Cardiac muscle cell (in vitro differentiated cells and primary cell): ENCODE measurements at places on chromosomes 1 and 21.

DNA sequence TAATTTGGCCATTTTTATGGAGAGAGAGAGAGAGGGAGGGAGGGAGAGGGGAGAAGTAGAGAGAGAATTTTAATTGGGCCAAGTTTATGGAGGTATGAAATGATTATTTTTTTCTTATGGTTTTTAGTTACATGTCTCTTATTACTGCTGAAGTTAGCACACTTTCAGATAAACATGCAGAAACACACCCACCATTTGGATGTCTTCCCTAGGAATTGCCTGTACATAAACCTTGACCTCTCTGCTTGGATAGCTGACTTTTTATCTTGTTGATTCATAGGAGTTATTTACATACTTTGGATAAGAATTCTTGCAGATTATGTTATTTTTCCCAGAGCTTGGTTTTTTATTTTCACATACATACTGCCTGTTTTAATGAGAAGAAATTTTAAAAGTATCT, 310.2 kb upstream of the ADAMTS5 start:
- DNase-seq: no peak

DNA sequence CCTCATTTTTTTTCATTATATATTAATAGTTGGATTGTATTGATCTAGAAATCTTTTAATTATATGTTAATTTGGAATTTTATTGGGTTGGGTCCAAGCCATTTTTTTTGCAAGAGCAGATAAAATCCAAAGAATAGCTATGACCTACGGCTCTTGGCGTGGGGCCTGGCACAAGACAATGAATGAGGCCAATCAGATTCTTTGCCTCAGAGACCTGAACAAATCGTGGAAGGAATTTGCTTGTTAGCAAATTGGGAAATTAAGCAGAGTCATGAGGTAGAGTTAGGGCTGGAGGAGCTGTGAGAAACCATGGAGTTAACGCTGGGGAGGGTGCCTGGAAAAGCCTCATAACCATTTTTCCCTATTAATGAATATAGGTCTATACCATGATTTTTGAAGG, 40.1 kb downstream of the CAMSAP2 start:
- peak; percentile 19 for DNase-seq

GRCh38 chr1:95650631-95651030, 416.6 kb downstream of the RWDD3 start:
- DNase-seq: no peak

GRCh38 chr1:1360506-1361169, 2.3 kb upstream of the MXRA8 start:
- DNase-seq: peak; percentile 67

DNA sequence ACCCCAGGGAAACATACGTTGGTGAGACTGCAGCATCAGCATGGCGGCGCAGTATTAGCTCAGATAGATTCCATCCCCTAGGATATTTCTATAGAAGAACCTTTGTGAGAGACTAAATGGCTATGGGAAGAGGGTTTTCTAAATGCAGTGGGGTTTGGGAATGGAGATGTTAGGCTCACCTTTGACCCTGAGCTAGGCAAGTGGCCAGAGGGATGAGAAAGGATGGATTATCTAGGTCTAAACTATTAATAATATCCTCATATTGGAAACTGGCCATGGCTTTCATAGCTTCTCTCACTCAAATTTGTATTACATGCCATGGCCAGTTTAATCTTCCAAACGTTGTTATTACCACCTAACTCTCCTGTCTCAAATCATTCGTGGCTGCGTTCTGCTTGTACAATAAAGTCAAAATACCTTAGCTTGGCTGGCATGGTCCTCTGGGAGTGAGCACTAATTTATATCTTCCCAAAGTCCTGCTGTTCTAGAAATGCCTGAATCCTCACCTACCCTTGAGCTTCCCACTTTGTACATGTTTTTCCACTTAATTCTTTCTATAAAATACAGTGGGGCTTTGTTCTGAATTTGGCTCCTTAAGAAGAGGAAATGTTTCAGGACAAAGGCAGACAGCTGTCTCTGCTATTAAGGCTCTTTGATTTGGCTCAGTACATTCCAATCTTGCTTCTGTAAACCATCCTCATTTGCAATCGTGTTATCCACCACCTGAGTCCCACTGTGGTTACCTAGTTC, 31.0 kb upstream of the COG2 start:
- no peak for DNase-seq

DNA sequence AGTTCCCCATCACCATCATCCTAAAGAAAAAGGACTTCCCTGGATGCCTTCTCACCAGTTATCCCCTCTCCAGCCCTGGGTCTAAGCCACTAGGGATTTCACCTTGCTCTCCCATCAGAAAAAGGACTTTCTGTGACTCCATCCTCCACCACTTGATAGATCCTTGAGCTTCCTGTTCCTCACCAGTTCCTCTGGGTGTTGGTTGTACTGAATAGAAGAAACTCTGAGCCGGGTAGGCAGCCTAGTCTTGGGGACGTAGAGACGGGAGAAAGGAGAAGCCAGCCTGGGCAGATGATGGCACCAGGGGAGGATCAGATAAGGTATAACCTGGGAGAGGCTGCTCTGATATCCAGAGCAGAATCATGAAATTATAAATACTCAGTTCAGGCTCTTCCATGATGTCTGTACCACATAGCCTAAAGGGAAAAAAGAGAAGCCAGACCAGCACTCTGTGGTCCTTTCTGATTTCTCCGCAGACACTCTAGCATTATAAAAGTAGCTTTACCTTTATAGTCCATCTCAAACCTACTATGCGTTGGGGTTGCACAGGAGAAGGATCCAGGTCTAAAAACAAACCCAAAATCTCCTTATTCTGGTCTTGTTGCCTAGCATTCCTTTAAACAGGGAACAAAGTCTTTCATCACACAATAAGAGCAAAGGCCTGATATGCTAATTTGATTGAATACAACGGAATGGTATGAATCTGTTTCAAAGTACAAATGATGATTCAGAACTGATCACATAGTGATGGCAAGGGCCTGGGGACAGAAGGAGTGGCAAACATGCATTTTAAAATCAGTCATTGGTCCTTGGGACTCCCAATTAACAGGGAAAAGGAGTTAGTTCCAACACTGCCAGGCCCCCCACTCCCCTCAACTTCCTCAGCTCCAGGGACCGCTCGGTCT, 1.2 kb upstream of the CD34 start:
- DNase-seq: no peak

DNA sequence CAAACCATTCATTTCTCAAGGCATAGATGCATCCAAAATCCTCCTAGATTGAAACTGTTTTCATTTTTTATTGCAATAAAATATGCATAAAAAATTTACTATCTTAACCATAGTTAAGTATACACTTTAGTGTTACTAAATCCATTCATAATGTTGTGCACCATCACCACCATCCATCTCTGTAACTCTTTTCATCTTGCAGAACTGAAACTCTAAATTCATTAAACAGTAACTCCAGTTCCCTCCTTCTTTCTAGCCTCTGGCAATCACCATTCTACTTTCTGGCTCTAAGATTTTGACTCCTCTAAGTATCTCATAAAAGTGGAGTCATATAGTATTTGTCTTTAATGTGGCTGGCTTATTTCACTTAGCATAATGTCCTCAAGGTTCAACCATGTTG, 236.8 kb downstream of the SMYD3 start:
- no peak for DNase-seq

- DNase-seq: no peak
Observed at GRCh38 chr1:202121006-202121405, 1.7 kb upstream of the GPR37L1 start.

DNA sequence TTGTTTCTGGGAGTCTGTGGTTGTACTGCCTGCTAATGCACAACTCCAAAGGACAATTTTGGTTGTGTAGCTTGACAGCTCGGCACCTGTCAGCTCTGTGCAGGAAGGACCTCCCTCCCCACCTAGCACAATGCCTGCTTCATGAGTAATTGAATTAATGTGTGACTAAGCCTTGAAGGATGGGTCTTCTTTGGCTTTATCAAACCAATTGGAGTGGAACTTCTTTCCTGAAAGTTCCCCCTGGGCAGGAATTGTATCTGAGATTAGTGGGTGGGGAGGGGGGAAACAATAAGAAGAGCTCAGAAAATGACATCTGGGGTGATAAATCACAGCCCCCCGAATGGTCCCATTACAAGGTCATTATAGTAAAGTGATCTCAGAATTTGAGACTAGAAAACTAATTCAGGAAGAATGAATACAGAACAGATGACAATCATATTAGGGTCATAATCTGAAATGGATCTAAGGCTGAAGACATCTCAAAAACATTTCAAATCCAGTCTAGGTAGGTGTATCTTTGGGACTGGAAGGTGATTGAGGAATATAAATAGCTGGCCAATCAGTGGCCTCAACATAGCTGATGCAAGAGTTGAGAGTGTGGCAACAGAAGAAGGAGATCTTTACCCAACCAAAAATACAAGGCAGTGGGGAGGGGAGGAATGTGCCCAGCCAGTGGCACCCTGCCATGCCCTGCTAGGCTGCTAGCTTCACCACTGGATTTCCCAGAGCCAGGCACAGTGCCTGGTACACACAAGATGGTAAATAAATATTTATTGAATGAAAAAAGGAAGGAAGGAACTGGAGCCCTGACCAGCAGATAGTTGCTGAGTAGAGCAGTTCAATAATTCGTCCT, 10.1 kb upstream of the SESN2 start:
- DNase-seq: no peak

GRCh38 chr1:42081475-42081874, 71.7 kb upstream of the GUCA2B start:
- no peak for DNase-seq

DNA sequence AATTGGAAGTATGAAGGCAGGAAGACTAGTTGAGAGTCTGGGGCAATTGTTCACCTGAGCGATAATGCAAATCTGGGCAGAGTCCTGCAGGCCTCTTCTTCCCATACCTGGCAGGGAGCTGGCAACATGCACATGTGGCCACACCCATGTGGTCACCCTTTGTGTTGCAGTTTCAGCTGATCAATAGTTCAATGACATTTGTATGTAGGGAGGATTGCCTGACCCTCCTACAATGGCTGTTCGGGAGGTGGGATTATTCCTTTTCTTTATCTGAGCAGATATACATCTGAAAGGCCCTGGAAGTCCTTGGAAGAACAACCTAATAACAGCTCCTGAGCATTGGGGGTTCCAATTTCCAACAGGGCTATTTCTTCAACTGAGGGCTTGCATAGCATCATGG, 15.2 kb upstream of the TRIM45 start:
- no peak for DNase-seq

- no peak for DNase-seq
Observed at GRCh38 chr1:87826681-87827251, 498.1 kb downstream of the LMO4 start.

GRCh38 chr1:52677076-52677806, 20.9 kb downstream of the COA7 start:
- peak; percentile 69 for DNase-seq

GRCh38 chr1:159015440-159015909, 5.8 kb downstream of the IFI16 start:
- DNase-seq: peak; percentile 93

GRCh38 chr1:235766794-235767285, 99.9 kb downstream of the LYST start:
- DNase-seq: no peak

DNA sequence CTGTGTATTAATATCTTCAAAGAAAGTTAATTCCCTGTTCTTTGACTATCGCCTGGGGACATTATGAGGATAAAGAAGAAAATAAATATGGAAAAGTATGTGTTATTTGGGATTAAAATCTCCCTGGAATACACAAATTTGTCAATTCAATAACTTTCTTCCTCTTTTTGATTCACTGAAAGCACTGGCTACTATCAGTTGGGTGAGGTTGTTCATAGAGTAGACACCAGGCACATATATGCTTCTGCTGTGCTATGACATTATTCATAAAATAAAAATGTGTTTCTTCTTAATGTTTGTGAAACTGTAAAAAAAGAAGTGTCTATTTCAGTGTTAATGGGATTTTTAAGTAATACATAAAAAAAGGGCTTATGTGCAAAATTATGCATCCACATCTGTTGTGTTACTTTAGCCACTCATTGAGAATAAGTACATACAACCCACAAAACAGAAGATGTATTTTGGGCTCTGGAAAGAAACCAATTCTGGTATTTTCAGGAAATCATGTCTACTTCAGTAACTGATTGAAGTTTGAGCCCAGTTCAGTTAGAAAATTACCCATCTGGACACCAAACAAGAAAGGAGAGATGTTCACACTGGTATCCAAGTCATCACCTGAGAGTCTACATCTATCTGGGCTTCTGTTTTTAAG, 169.4 kb downstream of the GABPA start:
- DNase-seq: no peak

- no peak for DNase-seq
Observed at GRCh38 chr1:43015269-43015668, 56.6 kb upstream of the SLC2A1 start.

DNA sequence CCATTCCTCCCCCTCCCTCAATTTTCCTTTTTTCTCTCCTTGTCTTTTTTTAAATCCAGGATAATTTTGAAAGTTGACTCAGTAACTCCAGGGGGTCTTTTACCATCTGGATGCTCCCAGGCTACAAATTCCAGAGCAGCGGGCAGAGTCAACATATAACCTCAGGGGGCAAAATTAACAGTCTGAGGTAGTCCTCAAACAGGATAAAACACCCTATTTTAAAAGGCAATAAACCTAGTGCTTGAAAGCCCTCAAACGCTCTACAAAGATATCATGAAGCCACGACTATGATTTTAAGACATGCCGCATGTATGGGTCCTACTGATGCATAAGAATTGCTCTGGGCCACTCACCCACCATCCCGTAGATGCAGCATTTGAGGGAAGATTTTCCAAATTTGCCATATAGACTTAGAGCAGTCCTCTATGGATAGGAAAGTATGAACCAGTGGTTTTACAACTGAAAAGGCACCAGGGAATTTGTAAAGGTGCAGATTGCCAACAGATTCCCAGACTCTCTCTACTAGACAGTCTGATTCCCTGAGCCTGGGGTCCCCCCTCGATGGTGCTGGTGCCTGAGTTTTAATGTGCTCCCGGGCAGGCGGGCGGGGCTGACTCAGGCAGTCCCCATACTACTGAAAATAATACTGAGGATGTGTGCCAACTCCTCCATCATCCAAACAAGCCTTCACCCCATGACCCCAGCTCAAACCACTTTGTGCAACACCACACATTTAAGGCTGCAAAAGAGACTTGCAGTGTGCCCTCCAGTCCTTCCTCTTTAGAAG, 37.2 kb downstream of the PTPN14 start:
- peak; percentile 39 for DNase-seq

DNA sequence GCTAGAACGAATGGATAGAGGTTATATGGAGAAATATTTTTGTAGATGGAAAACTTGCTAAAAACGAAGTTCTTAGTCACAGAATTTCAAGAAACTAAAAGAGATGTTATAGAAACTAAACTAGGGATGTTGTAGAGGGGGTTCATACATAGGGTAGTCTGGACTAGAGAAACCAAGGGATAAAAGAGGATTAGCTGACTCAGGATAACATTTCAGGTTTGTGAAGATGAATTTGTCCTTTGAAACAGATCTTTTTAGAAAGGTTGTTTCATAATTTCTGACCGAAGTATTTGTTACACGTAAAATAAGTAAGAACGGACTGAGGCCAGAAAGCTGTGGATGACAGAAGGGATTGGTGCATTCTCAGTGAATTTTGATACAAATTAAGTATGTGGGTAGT, 13.6 kb downstream of the YTHDF2 start:
- DNase-seq: no peak

GRCh38 chr1:175539986-175540385, 203.4 kb downstream of the TNR start:
- DNase-seq: no peak
